Osteoblast (primary cell): ENCODE measurements at places on chromosomes 12 and 14.

DNA sequence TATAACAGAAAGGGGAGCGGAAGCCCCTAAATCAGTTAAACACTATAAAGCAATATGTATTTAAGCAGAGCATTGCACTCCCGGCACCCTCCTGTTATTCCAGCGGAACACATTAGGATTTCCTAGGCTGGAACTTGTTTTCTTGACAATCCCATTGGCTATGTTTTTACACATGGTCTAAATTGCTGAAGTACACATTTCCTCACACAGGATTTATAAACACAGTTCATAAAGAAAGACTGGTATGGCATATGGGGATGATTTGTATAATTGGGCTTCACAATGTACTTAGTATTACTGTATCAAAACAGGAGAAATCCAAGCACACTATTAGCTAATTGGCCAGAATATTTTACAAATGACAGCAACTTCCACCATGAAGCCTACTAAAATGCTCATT lies 23.3 kb downstream of the PAX9 start:
- no peak for DNase-seq

DNA sequence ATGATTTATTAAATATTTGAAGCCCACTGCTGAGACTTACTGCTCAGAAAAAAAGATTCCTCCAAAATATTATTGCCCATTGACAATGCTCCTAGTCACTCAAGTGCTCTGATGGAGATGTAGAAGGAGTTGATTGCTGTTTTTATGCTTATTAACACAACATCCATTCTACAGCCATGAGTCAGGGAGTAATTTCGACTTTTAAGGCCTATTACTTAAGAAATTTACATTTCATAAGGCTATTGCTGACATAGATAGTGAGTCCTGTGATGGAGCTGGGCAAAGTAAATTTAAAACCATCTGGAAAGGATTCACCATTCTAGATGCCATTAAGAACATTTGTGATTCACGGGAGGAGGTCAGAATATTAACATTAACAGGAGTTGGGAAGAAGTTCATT lies 5.2 kb downstream of the KCNJ8 start:
- DNase-seq, result no peak

DNA sequence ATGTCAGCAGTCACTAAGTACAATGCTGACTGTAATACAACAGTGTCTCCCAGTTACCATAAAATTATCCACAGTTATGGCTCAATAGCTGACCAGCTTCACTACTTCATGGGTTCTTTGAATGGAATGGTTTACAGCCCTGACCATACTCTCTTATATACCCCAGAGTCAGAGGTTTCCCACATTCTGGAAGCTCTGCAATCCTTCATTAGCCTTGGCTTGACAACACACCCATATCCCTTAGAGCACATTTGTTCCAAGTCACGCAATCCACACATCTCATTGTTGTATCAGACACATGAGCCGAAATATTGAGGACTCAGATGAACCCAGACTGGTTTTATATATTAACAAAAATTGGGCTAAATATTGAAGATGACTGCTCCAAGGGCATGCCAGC lies 209.4 kb upstream of the PLXNC1 start:
- no peak for DNase-seq

DNA sequence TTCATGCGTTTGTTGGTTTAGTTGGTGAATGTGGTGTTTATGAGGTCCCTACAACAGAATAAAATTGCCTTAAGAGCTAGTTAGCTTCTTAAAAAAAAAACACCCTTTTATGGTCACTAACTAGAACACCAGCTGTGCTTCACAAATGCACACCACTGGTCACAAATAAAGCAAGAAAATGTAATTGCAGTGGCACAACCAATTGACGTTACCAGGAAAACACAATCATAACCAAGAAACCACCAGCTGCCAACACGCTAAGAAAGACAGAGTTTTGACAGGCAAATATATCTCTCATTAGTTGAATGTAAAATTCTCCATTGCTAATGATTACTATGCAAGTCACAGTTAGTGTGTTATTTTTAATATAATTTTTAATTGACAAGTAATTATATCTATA lies 389.9 kb downstream of the ADAMTS20 start:
- DNase-seq, result no peak

DNA sequence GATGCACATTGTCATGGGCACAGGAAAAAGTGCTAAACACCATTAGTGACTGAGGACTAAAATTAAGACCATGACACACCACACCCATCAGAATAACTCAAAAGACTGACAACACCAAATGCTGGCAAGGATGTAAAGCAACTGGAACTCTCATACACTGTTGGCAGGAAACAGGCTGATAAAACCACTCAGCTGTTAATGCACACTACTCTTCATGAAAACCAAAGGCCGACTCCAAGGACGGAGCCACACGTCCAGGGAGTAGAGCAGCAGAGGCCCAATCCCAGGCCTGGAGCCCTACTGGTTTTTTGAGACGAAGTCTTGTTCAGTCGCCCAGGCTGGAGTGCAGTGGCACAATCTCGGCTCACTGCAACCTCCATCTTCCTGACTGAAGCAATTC lies 6.4 kb downstream of the RAD52 start:
- no peak for DNase-seq

DNA sequence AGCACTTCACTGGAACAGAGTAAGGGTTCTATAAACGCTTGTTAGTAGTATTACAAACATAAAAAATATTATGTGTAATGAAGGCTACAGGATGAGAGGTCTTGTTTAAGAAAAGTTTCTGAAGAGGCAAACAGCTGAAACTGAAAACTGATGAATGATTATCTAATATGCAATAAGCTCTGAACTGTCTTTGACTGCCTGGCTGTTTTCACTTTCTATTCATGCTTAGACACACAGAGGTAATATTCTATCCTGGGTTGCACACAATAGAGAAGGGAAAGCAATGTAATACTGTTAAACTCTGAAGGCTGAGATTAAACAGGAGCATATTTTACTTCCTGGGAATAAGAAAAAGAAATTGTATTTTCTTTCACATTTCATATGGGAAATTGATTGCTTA lies 251.3 kb downstream of the ALX1 start:
- no peak for DNase-seq
